ENCODE measurements at places on chromosomes 16 and 17.

DNA sequence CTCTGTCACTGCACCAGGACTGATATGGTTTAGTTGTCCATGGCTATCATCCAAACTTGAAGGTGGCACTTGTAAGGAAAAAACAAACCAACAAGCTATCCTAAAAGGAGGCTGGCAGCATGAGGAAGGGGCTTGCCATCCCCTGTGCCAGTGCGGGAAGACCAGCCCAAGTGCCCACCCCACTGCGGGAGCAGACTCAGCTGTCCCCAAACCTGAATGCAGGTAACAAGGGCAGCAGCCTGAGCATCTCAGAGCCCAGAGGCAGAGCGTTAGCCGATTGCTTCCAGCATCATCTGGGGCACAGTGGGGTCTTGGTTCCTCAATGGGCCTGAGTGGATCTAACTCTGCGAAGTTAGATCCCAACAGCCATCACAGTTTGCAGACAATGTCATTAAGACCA, 29.2 kb upstream of the C16orf78 start:
- DNase-seq = no peak

DNA sequence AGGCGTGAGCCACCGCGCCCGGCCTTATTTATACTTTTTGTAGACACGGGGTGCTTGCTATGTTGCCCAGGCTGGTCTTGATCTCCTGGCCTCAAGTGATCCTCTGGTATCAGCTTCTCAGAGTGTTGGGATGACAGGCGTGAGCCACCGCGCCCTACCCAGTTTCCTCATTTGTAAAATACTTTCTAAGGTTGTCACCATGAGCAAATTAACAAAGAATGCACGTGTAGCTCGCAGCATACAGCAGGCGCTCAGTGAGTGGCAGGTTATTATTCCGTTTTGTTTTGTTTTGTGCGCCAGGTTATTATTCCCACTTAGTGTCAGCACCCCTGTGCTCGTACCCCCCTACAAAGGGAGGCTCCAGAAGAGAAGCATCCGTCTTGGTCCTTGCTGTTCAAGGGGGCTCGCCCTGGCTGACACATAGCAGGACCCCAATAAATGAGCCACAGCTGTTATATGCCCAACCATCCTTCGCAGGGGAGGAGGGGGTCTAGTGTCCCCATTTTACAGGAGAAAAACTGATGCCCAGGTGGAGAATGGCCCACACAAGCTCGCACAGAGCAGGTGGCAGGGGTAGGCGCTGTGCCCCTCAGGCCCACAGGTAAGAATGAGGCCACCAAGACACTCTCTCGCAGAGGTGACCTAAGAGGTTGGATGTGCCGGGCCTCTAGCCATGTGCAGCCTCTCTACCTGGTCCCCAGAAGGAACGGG, 686 bp upstream of the MIEF2 start:
- no peak for DNase-seq

DNA sequence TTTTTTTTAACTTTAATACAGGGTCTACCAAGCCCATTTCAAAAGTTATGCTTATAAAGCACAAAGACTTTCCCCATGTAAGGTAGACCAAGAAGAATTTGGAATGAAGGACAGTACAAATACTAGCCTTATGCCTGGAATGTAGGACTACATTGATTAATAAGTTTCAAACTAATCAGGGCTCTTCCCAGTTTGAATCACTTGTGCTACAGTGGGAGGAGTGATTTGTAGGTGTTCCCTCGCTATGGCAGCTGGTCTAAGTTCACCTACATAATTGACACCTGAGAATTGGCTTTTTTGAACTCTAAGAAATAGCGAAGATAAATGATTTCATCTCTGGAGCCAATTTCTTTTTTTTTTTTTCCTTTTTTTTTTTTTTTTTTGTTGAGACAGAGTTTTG, 18.6 kb downstream of the TMEM238L start:
- DNase-seq = no peak

GRCh38 chr16:67927131-67927941, 4.3 kb downstream of the CTRL start:
- DNase-seq = no peak
